ENCODE measurements at places on chromosomes 7 and 10.
A peak's percentile ranks its signal among the peaks of the same experiment; 100 is the strongest.

- no peak for DNase-seq
Measured at GRCh38 chr7:31640381-31640780, 46.6 kb upstream of the PPP1R17 start.

DNA sequence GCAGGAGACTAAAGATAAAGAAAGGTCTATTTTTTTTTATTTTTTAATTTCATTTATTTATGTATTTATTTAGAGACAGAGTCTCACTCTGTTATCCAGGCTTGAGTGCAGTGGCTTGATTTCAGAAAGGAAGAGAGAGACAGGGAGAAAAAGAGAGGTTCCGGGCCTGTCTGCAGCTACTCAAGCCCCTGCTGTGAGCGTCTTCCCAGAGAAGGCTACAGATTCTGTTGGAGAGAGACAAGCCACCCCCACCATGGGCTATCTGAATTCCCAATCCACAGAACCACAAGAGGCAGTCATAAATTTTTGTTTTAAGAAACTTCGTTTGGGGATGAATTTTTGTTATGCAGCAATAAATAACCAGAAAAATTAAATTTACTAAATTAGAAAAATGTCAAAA lies 68.1 kb downstream of the CALN1 start:
- no peak for DNase-seq

DNA sequence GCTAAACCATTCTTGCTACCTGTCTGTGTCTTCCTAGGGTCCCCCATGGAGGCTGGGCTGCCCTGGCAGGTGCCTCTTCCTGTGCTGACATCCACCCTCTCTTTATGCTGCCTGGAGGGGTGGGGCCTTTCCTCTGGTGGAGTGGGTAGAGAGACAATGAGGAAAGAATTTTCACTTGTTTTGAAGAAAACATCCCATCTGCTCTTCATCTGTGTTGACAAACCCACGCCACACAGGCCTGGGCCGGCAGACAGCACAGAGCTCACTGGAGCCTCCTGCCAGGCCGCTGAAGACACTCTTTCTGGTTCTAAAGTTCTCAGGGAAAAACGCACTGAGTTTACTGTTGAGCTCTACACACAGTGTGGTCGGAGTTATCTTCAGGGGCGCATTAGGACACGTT lies 328.2 kb downstream of the GLRX3 start:
- peak; percentile 22 for DNase-seq

- DNase-seq, result no peak
Measured at GRCh38 chr10:36679554-36679953, 445.8 kb upstream of the ANKRD30A start.

DNA sequence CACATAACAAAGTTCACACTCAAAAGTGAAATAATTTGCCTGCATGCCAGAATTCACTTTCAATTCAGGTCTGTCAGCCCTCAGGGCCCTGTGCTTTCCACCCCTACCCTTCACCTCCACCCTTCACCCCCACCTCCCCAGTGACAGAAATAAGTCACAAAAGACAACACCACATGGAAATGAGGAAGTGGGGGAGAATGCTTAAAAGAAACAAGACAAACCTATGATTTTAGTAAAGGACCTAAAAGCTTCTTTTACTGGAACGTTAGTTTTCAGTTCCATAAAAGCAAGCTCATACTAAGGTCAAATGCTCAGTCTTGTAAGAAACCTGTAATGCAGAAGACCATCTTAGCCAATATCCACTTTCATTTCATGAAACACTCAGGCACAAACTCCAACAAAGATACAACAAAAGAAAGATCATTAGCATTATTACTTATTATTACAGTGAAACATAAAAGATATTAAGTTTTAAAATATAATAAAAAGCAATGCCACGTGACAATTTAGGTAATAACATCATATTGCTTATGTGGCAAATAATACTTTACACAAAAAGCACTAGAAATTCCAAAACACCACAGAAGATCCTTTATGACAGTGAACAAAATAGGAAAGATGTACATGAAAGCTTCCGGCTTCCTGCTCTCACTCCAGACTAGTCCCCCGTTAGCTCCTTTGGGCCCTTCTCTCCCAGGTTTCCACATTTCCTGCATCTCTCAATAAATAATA lies 112.1 kb downstream of the LMBR1 start:
- DNase-seq, result no peak

DNA sequence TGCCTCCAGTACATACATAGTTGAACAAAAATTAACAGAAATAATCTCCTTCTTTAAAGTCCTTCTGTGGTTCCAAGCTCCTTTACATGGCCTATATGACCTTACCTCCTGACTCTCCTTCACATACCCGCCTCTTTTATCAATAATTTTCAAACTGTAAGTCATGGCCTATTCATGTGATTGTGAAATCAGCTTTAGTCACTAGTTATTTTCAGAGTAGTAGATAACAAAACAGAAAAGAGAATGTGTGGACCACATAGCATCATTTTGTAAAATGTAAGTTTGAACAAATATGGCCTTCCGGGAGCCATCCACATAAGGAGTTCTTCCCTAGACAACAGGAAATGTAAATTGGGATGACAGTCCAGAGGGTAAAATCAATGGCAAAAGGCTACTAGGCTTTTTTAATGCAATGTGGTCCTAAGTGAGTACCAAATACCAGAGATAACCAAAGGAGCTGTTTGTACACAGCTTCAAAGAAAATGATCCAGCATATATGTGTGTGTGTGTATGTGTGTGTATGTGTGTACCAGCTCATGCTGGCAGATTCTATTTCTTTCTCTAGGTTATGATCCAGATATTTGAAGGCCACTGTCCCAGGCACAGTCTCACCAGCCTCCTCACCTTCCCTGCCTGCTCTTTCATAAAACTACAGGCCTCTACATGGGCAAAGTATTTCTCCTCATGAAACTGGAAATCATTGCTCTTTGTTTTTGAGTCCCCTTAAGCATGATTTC lies 12.3 kb upstream of the FAM133B start:
- DNase-seq, result no peak

DNA sequence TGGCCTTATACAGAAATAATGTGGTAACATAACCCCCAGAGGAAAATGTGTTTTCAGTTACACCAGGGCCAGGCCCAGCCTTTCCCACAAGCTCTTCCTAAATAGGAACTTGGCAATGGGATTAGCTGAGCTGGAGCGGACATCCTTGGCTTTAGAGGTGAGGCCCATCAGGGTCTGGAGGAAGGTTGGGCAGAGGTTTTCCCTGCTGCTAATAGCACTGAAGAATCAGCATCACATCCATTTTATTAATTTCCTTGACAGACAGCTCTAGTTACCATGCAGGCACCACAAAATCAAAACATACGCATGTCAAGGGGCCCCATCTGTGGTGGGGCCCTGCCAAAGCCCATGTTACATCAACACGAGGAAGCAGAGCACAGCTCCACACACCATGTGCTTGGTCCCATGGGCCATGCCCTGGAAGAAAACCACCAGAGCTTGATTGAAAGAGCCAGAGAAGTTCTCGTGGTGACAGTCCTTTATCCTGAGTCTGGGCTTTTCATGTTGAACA lies 566.6 kb downstream of the KCNMA1 start:
- no peak for DNase-seq

DNA sequence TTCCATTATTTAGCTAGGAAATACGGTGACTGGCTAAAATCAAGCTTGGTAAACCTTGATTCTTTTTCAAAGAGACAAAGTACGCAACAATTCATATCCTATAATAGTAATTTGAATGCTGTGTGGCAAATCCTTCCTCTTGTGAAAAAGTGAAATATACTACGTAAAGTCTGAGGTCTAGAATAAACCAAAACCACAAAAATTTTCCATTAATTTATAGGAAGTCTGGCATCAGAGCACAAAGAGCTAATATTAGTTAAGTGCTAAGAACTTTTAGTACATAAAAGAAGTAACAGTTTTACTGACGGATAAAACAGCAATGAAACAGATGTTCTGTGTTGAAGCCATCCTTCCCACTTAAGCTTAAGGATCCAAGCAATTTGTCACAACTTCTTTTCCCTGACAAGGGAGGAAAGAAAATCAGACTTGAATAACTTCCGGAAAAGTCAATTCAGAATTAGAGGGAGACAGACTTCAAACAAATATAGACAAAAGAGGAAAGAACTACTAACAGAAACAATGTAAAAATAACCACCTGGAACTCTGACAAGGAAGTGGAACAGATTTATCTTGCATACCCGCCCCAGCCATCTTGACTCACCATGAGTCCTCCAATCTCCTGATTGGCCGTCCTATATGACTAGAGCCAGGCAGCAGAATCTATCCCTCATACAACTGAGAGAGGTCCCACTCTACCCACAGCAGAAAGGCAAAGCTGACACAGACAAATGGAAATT lies 34.6 kb downstream of the RHEB start:
- no peak for DNase-seq

GRCh38 chr7:48245751-48246472 lies 74.7 kb downstream of the ABCA13 start:
- no peak for DNase-seq

- no peak for DNase-seq
Measured at GRCh38 chr7:33336820-33337219, 207.5 kb downstream of the BBS9 start.

- DNase-seq, result no peak
Measured at GRCh38 chr10:119409385-119409784, 133.1 kb downstream of the RGS10 start.

DNA sequence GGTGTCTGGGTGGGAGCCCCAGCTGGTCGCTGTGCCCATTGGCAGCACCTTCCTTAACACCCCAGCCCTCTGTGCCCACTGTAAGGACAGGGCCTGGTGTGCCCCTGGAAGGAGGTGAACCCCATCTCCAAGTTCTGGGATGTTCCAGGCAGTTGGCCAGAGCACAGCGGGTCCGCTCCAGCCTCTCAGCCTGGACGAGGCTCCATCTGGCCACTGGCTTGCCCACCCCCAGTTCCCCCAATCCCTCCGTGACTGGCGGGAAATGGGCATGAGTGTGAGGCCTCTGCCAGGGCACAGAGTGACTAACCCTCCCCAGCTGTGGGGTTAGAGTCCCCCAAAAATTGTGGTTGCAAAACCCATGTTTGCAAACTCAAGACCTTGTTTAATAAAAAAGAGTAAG lies 15.6 kb downstream of the GRIFIN start:
- DNase-seq, result no peak

GRCh38 chr7:145212050-145212449 lies 376.2 kb upstream of the TPK1 start:
- DNase-seq, result no peak

GRCh38 chr7:88009651-88010050 lies 75.6 kb downstream of the ADAM22 start:
- DNase-seq, result no peak

GRCh38 chr7:50982626-50983025 lies 199.9 kb upstream of the GRB10 start:
- no peak for DNase-seq

DNA sequence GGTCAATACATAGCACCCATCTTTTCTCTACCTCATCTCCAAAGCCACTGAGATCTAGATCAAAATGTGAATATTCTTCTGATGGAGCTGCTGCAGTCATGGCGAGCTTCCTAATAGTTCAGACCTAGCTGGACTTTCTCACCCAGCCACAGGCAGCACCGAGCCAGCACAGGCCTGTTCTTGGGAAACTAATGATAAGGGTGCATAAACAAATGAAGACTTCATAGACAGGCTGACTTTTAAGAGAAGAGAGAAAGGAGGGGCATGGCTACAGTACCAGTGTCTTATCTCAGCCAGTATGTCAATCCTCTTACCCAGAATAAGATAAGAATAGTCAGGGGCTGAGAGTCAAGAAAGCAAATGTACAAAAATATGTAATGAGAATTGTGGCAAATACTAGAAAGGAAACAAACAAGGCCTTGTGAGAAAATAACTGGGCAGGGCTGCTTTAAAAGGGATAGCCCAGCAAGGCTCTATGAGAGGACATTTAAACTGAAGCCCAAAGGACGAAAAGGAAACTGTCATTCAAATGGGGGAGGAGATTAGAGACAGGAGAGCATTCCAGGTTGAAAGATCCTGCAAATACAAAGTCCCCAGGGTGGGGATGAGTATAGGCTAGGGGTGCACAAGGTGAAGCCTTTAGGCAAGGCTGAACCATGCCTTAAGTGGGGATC lies 21.8 kb upstream of the CDK14 start:
- DNase-seq, result peak; percentile 66

- no peak for DNase-seq
Measured at GRCh38 chr10:33114451-33114952, 156.5 kb upstream of the ITGB1 start.

DNA sequence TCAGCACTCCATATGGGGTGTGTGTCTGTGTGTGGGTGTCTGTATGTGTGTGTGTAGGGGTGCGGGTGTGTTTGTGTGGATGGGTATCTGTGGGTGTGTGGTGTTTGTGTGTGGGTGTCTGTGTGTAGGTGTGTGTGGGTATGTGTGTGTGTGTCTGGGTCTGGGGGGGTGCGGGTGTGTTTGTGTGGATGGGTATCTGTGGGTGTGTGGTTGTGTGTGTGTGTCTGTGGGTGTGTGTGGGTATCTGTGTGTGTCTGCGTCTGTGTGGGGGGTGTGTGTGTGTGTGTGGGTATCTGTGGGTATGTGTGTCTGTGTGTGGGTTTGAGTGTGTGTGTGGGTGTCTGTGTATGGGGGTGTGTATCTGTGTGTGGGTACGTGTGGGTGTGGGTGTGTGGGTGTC lies 148.7 kb downstream of the RGS10 start:
- DNase-seq, result no peak

DNA sequence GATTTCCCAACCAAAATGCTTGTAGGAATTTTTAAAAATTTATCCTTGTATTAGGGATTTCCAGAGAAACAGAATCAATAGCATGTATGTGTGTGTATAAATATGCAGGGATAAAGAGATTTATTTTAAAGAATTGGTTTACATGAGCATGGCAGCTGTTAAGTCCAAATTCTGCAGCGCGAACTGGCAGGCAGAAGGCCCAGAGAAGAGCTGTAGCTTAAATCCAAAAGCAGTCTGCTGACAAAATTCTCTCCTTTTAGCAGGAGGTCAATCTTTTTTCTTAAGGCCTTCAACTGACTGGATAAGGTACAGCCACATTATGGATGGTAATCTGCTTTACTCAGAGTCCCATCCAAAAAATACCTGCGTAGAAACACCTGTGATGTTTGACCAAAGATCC lies 42.0 kb downstream of the PRR15 start:
- DNase-seq, result no peak

- DNase-seq, result no peak
Measured at GRCh38 chr7:81298951-81299666, 380.3 kb upstream of the SEMA3C start.

GRCh38 chr10:61804414-61804813 lies 97.1 kb upstream of the ARID5B start:
- DNase-seq, result no peak
